ENCODE measurements at places on chromosomes 1 and 21.

DNA sequence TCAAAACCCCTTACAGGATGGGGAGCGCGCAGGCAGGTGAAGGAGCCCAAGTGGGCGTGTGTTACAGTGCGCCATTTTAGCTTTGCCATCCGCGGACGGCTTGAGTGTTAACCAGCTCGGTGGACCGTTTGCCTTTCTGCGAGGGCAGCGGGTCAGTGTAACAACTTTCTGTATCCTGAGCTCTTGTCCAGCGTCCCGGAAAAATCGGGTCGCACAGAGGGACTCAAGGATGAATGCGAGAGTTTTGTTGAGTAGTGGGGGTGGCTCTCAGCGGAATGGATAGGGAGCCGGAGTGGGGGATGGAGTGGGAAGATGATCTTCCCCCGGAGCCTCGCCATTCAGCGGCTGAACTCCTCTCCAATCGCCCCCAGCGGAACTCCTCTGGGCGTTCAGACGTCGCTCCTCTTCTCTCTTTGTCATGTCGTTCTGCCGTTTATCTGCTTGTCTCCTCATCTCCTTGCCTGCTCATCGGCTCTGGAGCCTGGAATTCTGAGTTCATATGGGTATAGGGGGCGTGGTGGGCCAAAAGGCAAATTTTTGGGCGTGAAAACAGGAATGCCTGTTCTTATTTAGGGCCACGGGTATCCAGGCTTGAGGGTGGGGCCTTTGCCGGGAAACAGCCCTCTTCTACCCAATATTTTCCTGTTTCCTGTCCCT lies 295.4 kb downstream of the CTH start:
- no peak overlapping the region for H3K4me3 ChIP-seq
- no peak overlapping the region for H3K27ac ChIP-seq
- no peaks in the 10 kb centered on the region for H3K4me1 ChIP-seq
- H3K36me3 ChIP-seq, result no peaks in the 10 kb centered on the region
- no peak for DNase-seq

GRCh38 chr21:33236013-33236686 lies 6.4 kb downstream of the IFNAR2 start:
- peaks cover 84% of the 10 kb centered on the region for H3K4me1 ChIP-seq
- DNase-seq, result no peak
- peaks cover 11% of the 10 kb centered on the region for H3K36me3 ChIP-seq
- peak overlapping the region; percentile 20 for H3K27ac ChIP-seq

DNA sequence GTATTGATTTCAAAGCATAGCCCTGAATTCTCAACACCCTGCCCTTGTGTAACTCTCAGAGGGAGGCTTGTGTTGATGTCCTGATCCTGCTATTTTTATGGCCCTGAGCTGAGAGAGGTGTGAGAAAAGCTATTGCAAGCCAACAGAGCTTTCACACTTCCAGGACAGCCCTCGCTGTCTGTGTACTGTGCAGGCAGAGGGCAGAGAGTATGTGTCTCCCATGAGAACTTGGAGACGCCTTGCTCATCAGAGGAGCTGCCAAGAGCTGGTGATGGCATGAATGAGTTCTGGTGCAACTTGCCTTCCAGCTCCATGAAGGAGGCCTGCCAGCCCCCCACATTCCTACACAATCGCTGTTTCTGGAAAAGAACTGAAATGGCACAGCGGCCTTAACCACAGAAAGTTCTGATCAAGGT lies 144.1 kb upstream of the AJAP1 start:
- H3K4me3 ChIP-seq, result no peak overlapping the region
- H3K27me3 ChIP-seq, result peaks cover 16% of the 10 kb centered on the region
- H3K4me1 ChIP-seq, result peaks cover 6% of the 10 kb centered on the region
- no peak overlapping the region for H3K27ac ChIP-seq

- H3K36me3 ChIP-seq, result no peaks in the 10 kb centered on the region
- DNase-seq, result no peak
- peaks cover 26% of the 10 kb centered on the region for H3K27me3 ChIP-seq
- H3K27ac ChIP-seq, result no peak overlapping the region
Measured at GRCh38 chr1:18199462-18199861, 91.9 kb downstream of the IGSF21 start.

DNA sequence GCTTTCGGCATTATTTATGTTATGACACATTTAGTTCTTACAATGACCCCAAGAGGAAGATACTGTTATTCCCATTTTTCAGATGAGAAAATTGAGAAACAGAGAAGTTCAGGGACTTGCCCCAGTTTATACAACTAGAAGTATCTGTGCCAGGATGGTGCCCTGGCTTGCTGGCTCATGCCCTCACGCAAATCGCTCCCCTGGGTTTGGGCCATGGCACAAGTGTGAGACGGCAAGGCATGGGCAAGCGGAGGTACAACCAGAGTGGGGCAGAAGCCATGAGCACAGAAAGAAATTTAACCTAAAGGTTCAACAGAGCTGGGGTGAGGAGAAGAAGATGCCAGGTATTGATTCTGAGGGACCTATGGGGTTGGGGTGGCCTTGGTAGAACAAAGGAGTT lies 469.8 kb downstream of the DSCAM start:
- H3K4me3 ChIP-seq, result no peak overlapping the region
- H3K27me3 ChIP-seq, result no peaks in the 10 kb centered on the region
- DNase-seq, result no peak
- H3K4me1 ChIP-seq, result no peaks in the 10 kb centered on the region
- H3K36me3 ChIP-seq, result no peaks in the 10 kb centered on the region

Data from activated T-cell treated with anti-CD3 and anti-CD28 coated beads, Interleukin-2, amount 50 U/mL, for 72 hours (primary cell).